Islet precursor cell (in vitro differentiated cells): ENCODE measurements at places on chromosomes 3 and 15.

DNA sequence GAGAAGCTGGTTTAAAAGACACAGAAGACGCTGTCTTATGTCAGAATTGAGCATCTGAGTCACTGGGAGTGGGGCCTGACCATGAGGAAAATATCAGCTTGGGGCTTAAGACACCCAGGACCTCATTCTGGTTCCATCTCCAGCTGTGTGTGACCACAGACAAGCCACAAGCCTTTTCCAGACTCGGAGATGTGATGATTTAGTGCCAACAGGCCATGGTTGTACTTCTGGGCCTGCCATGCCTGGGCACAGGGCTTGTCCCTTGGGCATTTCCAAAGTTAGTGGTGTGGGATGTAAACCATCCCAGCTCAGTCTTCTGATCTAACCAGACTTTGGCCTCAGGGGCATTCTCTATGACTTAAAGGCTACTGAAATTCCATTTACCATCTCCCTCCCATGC lies 269.8 kb downstream of the RYR3 start:
- peak; percentile 94 for DNase-seq

DNA sequence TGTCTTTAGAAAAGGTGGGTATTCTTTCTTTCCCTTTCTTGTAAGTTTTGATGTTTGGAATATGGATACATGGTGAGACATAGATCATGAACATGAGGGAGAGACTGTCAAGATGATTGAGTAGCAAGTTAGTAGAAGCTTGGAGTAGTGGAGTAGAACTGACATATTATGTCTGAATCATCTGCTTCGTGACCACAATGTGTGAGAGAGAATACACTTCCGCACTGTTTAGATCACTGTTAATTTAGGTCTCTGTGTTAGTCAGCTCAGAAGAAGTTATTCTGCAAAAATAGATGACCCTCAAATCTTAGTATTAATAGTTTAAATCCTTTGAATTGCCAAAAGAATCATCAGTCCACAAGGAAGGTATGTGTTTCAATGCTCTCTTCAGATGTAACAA lies 151.0 kb downstream of the OXSM start:
- no peak for DNase-seq

- no peak for DNase-seq
These were observed 22.4 kb downstream of the NANOGP8 start for GRCh38 chr15:35062738-35063099.

DNA sequence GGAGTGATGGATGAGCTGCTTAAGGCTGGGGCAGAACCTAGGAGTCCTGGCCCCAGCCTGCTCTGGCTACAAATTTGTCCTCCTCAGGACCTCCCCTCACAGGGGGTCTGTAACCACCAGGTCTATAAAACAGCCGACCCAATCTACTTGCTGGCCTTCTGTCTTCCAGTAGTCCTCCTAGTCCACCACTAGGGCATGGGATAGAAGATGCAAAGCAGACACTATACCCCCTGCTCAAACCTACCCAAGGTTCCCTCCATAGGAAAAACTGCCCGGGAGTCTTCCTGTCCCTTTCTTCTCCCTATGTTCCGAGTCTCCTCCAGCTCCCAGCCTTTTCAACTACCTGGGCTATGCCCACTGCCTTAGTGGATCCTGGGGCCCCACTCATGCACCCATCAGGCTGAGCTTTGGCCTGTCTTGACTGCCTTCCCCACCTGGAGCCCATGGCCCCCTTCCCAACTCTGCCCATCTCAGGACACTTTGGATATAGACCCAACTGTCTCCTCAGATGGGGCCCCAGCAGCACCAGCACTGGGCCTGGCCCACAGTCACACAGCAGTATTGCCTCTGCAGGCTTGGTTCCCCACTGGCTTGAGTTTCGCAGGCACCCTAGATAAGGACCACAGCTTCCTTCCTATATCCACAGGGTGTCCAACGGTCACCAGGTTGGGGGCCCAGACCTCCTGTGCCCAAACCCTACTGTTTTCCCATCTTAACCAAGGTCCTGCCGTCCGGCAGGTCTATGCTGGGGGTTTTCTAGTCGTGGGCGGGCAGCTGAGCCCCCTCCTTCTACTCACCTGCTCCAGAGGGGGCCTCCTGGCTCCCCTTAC lies 1.1 kb downstream of the HYAL3 start:
- peak; percentile 47 for DNase-seq

DNA sequence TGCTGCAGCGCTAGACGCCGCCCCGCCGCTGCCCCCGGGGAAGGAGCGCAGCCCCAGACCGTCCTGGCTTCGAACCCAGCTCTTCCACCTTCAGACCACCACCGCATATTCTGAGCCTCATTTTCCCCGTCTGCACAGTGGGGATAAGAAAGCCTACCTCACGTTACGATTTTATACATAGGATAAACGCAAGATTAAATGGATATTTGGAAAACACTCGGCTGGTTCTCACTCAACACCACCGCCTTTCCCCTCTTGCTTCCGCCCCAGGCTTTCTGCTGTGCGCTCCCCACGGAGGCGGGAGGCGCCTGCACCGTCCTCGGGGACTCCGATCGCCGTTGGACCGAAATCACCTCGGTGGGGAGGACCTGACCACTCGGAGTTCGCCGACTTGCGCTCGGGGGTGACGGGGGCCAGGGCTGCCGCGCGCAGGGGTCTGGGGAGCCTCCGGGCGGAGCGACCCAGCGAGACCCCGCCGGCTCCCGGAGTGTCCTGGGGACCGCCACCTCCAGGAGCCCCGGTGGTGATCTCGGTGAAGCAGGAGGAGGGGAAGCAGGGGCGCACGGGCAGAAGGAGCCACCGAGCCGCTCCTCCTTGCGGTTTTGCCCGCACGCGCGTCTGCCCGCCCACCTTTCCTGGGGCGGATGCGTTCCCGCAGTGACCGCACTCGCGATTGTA lies 4.0 kb downstream of the FBXL22 start:
- DNase-seq, result no peak

GRCh38 chr3:107117922-107118536 lies 259.2 kb upstream of the CCDC54 start:
- DNase-seq, result peak; percentile 75

DNA sequence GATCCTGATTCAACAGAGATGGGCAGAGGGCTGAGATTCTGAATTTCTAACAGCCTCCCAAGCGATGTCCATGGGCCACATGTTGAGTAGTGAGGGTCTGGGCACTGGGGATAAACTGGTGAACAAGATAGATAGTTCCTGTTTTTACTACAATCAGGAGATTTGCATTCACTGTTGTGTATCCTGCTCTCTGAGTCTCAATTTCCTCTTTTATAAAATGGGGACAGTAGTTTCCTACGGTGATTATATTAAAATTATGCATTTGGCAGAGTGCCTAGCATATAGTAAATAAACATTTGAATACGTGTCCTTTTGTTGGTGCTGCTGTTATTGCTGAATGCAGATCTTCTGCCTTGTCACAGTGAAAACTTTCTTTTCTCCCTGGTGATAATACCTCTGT lies 102.5 kb downstream of the MYH15 start:
- DNase-seq, result no peak

DNA sequence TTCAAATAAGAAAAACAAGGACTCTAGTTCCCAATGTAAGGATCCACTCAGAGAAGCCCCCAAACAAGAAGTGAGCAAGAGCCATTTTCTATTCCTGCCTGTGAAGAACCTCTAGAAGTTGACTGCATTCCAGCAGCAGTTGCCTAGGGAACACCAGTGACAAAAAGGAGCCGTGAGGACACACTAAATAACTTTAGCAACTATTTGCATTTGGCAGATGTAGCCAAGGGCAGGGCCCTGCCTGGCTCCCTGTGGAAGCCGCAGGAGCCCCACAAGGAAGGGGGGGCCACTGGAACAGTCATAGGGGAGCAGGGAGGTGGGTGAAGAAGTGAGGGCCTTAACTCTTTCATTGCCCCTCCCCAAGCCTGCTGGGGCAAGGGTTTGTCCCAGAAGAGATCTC lies 470.2 kb upstream of the PROK2 start:
- no peak for DNase-seq

DNA sequence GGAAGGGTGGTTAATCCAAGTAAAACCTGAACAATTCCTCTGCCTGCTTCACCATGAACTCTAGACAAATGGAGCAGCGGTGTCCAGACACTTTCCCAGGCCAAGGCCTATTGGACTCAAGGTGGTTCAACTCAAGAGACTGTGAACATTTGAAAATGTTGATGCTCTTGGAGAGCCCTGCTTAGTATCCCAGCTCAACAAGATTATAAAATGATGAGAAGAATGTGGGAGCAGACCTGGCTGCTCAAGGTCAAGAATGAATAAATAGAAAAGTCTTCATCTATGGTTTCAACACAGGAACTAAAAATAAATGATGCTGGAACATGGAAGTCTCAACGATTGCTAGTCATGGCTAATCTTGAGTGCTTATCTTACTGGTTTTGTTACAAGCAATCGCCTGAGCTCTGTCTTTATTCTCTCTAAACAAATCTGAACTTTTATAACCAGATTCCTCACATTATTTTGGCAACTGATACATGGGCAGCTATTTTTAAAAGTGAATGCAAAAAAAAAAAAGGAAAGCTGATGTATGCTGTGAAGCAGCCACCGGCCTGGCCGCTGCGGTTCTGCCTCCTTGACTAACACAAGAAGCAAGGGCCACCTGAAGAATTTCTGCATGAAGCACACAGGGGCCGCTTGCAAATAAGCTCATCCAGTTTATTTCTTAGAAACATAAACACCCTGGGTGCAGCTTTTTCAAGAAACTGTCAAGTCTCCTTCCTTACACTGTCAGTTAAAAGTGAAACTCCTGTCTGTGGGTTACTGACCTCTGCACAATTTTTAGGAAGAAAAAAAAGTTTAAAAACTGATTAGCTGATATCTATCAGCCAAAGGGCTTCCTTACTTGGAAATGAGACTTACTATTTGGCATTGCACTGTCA lies 120.1 kb upstream of the ARHGEF3 start:
- no peak for DNase-seq

GRCh38 chr3:139113231-139113992 lies 68.7 kb upstream of the PRR23C start:
- peak; percentile 54 for DNase-seq

GRCh38 chr3:7436542-7436941 lies 575.6 kb downstream of the GRM7 start:
- DNase-seq, result no peak

DNA sequence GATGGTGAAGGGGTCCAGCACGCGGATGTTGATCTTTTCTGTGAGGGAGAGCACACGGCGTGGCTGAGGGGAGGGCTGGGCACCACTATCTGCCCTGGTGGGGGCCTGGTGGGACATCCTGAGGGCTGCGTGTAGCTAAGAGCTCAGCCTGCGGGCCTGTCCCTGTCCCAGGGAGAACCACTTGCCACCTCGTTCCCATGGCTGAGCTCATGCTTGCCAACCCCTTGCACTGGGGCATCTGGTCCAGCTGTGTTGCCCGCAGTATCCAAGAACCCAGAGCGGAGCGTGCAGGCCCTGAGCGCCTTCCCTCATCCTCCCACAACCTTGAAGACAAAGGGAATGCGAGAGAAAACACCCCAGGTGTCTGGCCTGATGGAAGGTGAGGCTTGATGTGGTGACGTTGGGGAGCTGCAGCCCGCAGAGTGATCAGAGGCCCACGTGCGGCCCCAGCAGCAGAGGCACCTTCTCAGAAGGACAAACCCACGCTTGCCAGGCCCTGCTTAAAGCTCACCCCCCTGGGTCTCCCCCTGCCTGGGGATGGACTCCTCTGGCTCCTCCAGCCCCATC lies 28.9 kb downstream of the TKT start:
- DNase-seq, result no peak

GRCh38 chr3:179710079-179710478 lies 57.2 kb downstream of the USP13 start:
- DNase-seq, result no peak

GRCh38 chr3:71525391-71525790 lies 58.1 kb downstream of the FOXP1 start:
- DNase-seq, result no peak

- no peak for DNase-seq
These were observed 29.1 kb downstream of the SLC6A6 start for GRCh38 chr3:14431452-14431916.

DNA sequence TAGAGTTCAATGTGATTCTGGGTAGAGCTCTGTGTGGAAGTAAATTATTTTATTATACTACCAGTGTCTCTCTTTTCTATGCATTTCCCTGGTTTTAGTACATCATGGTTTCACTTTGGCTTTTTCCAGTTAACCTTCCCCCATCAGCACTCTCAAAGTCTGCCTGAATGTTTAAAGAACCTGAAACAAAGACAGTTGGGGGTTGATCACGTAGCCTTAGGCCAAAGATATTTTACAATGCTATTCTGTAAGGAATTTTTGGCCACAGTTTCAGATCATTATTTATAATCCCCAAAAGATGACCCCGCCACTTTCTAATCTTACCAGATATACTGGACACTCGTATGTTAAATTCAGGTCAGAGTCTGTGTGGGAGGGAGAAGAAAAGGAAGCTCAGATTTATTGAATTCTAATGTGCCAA lies 156.3 kb upstream of the TMC3 start:
- no peak for DNase-seq
